Common myeloid progenitor, CD34-positive (primary cell): ENCODE measurements at places on chromosomes 11 and 22.
A peak's percentile ranks its signal among the peaks of the same experiment; 100 is the strongest.

GRCh38 chr11:36035454-36035853 lies 91.6 kb downstream of the LDLRAD3 start:
- DNase-seq = no peak

- no peak for DNase-seq
These were observed 3.4 kb downstream of the RCE1 start for GRCh38 chr11:66846671-66847091.

DNA sequence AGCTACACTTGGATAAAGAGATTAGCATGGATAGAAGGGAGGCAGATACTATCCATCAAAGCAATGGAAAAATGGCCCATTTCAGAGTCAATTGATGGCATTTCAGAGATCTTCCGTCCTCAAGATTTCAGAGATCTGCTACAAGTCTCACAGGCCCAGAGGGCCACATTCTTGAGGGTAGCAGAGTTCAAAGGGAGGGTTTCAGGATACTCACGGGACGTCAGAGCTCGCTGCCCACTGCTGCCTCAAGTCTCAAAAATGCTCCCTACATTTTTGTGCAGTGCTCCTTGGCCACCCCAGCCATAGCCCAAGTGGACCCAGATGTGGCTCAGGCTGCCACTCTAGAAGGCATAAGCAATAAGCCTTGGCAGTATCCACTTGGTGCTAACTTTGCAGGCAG lies 24.9 kb downstream of the RTL6 start:
- DNase-seq = no peak

- DNase-seq = no peak
These were observed 2.1 kb upstream of the LRFN4 start for GRCh38 chr11:66854729-66855211.

DNA sequence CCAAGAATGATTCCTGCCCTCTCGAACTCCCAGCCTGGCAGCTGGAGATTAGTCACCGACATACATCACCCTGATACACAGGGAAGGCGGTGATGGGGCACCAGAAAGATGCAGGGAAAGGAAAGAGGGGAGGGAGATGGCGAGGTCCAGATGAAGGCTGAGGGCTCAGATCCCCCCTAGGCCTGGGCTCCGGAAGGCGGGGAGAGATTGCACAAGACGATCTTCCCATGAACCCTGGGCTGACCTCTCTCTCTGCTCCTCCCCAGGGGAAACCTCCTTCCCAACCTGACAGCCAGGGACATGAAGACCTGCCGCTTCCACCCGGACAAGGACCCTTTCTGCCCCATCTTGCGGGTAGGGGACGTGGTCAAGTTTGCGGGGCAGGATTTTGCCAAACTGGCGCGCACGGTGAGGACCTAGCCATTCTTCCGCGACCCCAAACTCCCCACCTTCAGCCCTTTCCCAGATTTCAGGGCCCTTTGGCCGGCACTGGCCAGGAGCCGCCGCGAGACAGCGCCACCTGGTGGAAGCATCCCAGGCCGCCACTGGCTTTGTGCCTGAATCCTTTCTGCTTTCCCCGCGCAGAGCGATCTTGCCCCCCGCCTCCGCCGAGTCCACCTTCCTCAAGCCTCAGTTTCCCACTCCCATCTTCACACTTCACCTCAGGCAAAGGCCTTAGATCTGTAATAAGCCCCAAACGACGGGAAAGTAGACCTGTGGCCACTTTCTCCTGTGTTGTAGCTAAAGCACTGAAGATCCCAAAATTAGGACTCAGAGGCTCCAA lies 11.5 kb downstream of the P2RX3 start:
- peak; percentile 55 for DNase-seq

DNA sequence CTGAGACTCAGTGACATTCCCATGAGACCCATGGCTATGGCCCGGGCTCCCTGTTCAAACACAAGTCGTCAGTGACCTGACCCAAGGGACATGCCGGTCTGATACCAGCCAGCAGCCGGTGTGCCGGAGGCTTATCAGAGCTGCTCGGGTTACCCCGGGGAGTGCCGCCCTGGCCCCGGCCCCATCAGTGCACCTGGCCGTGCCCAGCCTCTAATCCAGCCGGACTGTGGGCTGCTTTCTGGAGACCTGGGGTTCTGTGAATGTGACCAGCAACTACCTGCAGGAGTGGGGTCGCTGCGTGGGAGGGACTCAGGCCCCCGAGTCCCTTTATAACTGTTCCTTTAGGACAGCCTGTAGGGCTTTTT lies 52.7 kb downstream of the LINC01488 start:
- no peak for DNase-seq

- DNase-seq = no peak
These were observed 51.9 kb downstream of the TEAD1 start for GRCh38 chr11:12725863-12726682.

- DNase-seq = no peak
These were observed 48.4 kb upstream of the SCUBE2 start for GRCh38 chr11:9139628-9140357.

DNA sequence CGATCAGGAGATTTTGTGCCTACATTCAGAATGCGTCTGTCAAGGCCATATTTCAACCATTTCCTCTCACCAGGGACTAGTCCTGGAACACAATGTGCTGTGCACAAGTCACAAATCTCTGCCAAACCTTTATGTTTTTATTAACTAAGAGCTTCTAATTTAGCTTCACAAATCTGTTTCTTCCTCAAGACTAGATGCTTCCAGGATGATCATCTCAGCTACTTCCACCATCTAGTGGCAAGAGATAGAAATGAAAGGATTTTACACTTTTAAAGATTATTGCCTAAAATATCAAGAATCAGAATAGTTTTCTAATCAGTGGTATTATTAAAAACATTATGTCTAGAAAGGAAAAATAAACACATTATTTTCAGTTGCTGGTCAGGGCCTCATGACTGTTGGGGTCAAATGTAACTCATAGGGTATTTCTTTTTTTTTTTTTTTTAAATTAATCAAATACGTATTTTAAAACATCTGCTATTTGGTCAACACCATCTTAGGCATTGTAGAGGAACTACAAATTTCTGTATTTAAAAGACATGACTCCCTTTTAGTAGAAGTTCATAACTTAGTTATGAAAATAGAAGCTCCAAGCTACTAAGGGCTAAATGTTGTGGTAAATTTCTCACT lies 1102.6 kb downstream of the DLG2 start:
- DNase-seq = peak; percentile 20

DNA sequence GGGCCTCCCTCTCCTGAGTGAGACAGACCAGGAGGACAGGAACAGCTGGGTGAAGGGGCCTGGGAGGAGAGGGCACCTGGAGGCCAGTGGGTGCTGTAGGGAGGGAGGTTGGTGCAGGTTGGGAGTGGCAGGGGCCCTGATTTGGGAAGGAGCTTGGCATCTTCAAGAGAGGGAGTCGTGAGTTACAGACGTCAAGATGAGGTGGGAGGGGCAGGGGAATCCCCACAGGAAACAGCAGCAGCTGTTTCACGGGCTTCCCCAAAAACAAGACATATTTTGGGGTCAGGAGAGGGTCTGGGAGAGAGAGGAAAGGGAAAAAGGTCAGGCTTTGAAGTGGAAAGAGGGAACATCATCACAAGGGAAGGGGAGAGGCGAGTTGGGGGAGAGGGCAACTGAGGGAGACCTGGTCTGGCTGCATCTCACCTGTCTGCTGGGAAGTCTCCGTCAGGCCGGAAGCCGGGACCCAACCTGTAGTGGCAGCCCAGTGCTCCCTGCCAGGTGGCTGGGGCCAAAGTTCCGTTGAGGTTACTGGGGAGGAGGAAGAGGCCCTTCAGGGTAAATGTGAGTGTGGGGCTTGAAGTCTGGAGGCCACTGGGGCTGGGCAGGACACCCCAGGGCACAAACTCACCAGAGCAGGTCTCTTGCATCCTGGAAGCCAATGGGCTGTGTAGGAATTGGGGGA lies 4.4 kb downstream of the NAALADL1 start:
- peak; percentile 70 for DNase-seq

DNA sequence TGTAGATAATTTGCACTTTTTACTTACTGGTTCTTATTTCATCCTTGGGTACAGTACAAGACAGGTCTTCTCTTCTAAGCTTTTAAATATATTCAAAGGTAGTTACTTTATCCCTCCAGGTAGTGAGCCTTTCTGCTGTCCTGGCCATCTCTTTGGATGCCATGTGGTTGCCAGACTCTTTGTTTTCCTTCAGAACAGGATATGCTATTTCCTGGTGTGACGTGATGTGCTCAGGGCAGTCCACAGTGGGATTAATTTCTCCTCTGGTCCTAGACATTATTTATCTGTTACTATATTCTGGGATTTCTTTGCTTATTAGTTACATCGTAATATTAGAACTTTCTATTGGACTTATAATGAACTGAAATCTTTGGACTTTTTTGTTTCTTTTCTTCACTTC lies 63.7 kb downstream of the PPP6R3 start:
- no peak for DNase-seq

DNA sequence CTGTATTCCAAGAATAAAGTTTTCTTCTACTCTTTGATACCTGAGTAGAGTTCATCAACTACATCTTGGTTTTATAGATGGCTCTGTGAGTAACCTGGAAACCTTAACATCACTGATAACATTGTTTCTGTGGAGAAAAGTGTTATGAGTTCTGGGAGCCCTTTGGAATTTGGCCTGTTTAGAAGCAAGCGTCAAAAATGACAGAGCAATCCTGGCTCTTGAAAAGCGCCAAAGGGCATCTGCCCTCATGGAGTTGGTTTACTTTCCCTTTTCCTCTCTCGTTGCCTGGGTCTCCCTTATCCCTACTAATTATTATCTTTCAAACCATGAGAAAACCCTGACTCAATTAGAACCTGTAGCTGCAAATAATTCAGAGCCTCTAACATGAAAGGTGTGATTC lies 140.1 kb downstream of the DBX1 start:
- no peak for DNase-seq

- DNase-seq = no peak
These were observed 92.9 kb downstream of the PTPRJ start for GRCh38 chr11:48073031-48073861.

GRCh38 chr11:64265176-64266160 lies 14.1 kb downstream of the PLCB3 start:
- no peak for DNase-seq

- DNase-seq = no peak
These were observed 341.0 kb downstream of the ETS1 start for GRCh38 chr11:128246364-128246801.

DNA sequence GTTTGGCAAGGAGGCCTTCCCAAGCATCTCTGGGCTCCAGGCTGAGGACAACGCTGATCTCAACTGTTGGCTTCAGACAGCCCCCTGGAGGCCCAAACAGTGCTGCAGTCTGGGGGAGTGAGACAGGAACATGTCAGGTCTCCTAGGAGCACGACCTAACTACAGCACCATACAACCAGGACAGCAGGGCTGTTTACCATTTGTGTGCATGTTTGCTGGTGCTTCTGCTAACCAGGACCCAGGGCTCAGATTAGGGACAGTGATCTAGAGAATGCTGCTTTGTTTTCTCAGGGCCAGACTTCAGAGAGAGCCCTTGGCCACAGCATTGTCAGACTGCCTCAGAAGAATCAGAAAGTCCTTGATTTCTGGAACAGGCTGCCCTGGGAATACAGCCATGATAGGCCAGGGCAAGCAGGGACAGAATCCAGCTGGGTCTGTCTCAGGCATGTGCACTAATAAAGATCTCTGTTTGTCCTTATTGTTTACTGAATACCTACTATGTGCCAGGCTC lies 126.5 kb downstream of the VPREB1 start:
- DNase-seq = no peak

GRCh38 chr11:3823303-3823702 lies 14.9 kb downstream of the PGAP2 start:
- DNase-seq = no peak
